CD4-positive, alpha-beta T cell treated with Interleukin-15 for 1 hour (primary cell): ENCODE measurements at places on chromosomes 1 and 21.

DNA sequence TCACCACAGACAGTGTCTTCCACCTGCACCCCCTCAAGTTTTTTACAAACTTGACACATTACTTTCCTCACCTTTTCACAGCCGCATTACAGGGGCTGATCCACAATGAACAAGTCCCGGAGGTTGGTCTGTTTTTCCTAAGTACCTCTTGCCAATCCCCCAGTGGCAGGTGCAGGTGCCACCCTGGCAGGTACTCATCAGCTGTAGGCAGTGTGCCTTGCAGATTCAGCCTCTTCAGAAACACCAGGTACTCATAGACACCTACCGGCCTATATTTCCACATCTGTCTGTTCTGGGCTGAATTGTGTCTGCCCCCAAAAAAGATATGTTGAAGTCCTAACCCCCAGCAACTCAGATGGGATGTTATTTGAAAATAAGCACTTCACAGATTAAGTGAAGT lies 81.4 kb upstream of the CNIH3 start:
- DNase-seq = no peak

- no peak for DNase-seq
These were observed 41.0 kb upstream of the HAO2 start for GRCh38 chr1:119327450-119328155.

GRCh38 chr1:37764888-37765441 lies at the start of gene EPHA10:
Gene EPHA10 (minus strand): TSS chr1:37765120. CDS start chr1:37765066, 54 bp downstream.
- DNase-seq = no peak

DNA sequence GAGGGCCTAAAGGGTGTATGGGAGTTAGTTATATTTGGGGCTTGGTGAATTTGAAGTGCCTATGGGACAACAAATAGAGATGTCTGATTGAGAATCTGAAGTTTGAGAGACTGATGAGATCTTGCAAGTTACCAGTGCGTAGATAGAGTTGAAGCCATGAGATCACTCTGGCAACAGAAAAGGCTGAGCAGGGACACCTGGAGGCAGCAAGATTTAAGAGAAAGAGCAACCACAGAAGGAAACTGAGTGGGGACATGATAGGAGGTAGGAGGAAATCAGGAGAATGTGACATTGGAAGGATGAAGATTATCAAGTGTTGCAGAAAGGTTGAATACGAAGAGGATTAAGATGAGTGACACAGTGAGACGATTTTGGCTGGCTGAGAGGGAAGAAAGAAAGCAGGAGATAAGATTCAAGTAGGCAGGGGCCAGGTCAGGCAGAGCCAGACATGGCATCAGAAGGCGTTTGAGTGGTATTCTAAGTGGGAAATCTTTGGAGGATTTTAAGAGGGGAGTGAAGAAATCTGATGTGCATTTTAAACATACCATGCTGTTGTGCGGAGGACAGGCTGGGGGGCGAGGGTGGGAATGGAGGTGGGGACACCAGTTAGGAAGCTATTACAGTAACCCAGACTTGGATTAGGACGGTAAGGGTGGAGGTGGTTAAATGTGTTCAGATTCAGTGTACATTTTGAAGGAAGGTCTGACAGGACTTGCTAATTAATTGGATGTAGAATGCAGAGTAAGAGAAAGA lies 3.0 kb upstream of the MPL start:
- no peak for DNase-seq

DNA sequence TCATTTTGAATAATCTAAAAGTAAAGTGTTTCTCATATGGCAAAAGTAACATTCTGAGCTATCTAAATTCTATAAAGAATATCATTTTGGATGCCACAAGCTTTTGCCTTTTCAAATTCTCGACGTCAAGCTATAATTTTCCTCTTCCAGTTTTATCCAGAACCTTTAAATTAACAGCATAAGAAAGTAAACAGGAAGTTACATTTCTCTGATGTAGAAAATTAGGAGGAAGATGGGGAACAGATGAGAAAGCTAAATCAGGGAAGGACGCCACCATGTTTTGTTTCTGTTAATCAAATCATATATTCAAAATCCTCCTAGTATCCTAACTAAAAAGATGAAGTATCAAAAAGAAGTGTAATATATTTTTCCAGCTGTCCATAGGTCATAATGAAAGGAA lies 8.8 kb upstream of the CAMSAP2 start:
- DNase-seq = no peak

- no peak for DNase-seq
These were observed 196.9 kb upstream of the TMEM51 start for GRCh38 chr1:14956579-14957195.

DNA sequence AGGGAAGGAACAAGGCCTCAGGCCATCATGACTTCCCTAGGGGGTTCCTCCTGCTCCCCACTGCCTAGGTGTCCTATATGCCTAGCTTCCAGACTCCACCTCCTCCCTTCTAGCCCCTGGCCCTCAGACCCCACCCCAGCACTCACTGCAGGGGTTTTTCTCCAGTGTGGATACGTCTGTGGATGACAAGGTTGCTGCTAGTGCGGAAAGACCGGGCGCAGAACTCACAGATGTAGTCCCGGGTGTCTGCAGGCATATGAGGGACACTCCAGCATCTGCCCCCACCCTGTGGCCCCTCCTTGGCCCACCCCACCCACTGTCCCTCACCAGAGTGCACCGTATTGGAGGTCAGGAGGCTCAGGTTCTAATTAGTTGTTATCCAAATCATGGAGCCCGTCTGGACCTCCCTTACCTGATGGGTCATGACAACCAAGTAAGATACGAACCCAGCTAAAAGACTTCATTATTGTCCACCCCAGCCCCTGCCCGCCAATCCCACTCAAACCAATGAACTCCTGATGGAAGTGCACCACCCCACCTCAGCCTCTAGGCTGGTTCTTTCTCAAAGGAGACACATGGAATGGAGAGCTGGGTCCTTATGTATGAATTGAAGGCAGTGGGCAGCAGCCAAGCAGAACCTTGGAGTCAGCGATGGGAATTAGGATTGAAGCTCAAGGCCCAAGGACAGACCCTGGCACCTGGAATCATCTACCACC lies 8.2 kb downstream of the ZNF692 start:
- DNase-seq = peak; percentile 9

GRCh38 chr1:115546846-115547245 lies 94.9 kb upstream of the VANGL1 start:
- no peak for DNase-seq

DNA sequence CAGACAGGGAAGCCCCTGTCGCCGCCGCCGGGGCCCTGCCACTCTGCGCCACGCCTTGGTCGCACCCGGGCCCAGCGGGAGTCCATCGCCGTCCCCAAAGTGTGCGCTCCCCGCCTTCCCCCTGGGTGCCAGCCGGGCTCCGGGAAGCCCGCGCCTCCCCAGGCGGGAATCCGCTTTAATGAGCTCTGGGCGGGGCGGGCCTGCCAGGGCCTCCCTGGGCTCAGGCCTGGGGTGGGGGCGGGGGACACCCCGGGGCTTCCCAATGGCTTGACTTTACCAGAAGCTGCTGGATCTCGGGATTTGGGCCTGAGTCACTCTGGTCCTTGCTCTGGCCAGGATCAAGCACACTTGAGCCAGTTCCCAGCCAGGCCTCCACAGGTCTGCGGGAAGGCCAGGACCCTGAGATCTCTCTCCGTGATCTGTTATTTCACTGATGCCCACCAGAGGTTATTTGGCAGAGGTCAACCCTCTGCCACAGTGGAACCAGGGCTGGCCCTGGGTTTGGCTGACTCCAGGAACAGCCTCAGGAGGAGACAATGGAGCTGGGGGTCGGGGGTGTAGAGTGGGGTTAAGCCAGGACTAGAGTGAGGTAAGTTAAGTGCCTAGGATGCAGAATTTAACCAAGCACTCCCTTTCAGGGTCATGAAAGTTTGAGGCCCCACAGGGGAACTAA lies 178.4 kb upstream of the EDN2 start:
- DNase-seq = no peak

DNA sequence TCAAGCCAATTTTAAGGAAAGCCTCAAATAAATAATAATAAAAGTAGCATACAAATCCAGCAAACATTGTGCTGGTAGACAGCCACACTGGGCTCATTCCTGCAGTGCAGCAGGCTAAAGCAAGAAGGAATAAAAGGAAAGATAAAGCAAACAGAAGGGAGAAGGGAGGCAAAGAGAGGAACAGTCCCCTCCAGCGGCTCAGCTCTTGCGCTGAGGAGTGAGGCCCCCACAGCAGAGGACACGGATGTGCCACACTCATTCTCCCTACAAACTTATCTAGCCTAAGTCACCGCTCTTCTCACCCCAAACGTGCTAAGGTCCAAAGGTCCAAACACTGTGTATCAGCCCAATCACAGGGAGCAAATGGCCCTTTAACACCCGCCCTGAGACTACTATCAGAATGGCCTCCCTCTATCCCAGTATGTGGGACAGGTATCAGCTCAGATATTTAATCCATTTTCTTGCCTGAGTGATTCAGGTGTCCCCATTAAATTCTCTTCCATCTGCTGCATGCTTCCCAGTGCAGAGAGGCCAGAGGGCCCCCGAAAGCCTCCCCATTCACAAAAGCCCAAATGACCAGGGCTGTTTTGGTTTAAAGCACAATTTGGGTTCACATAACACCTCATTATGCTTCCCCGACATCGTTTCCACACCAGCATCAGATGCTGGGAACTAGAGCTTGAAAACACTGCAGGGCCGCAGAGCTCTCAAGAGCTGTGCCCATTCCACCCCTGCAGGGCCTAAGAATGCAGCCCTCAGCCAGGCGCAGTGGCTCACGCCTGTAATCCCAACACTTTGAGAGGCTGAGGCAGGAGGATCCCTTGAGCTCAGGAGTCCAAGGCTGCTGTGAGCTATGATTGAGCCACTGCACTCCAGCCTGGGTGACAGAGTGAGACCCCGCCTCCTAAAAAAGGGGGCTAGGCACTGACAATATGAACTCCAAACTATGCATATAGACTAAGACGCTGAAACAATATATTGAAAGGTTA lies 17.8 kb downstream of the CAPZB start:
- no peak for DNase-seq

DNA sequence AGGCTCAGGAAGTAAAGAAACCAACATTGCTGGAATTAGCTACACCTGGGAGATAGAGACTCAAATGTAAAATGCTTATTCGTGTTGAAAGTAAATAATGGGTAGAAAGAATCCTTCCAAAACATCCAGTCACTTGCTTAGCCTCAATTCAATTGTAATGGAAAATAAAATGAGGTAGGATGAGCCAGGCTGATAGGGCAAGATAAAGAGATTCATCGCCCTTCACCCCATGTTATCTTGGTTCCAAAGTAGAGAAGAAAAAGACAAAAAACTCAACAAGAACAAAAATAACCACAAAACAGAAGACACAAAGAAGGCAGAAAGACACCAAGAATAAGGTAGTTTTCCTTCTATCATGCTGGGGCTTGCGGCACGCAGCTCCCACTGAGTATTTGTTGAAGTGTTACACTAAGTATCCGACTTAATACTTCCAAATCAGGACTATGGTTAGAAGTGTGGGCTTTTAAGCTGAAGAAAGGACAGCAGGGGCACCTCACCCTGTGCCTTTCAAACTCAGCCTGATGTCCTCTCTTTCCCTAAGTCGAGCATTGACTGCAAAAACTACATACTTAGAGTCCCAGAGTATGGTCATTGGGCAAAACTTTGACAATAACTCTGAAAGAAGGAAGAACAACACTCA lies 202.1 kb downstream of the VAV3 start:
- no peak for DNase-seq

DNA sequence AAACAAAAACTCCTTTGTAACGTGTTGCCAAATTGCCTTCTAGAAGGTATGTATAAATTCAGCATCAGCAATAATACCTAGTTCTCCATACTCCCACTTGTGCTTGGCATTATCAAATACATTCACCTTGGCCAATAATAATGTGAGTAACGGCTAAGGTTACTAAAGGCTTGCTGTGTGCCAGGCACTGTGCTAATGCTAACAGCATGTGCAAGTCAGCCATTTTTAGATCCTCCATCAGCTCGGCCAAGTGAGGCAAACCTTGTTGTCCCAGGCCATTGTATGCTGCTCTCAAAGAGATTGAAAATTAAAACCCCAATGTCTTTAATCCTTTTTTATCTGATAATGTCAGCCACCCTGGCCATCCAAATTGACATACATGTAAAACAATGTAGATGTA lies 48.1 kb downstream of the STYXL2 start:
- no peak for DNase-seq

DNA sequence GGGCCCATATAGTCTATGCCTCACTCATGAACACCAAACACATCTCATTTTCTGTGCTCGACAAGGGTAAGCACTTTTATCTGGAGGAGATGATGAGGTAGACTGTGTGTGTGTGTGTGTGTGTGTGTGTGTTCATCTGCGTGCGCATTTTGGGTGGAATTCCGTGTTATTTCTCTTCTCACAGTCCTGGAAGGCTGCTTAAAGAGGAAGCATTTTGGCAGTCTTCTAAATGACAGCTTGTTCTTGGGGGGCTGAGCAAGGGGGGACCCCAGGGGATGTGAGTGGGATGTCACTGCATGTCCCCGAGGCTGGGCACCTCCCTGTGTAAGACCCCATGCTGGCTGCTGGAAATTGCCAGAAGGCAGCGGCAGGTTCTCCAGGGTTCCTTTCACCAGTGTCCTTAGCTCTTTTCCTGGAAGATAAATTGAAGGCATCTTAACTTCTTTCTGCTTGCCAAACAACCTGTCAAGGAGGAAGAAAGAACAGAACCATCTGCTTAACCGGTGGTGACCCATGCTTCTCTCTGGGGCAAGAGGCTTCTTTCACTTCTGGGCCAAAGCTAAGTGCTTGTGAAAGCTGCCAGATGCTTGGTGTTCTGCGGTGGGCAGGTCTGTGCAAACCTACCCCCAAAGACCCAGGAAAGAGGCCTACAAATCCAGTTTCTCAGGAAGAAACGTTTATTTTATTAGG lies 9.9 kb upstream of the RD3 start:
- DNase-seq = no peak

GRCh38 chr1:212955098-212955497 lies 4.8 kb downstream of the VASH2 start:
- no peak for DNase-seq

GRCh38 chr1:20123722-20124455 lies 4.6 kb upstream of the PLA2G2D start:
- no peak for DNase-seq

GRCh38 chr1:11500881-11501280 lies 21.9 kb downstream of the DISP3 start:
- DNase-seq = no peak

GRCh38 chr1:43864111-43865045 lies 69.2 kb upstream of the ARTN start:
- no peak for DNase-seq

GRCh38 chr21:31260790-31261189 lies 83.3 kb downstream of the TIAM1 start:
- no peak for DNase-seq

DNA sequence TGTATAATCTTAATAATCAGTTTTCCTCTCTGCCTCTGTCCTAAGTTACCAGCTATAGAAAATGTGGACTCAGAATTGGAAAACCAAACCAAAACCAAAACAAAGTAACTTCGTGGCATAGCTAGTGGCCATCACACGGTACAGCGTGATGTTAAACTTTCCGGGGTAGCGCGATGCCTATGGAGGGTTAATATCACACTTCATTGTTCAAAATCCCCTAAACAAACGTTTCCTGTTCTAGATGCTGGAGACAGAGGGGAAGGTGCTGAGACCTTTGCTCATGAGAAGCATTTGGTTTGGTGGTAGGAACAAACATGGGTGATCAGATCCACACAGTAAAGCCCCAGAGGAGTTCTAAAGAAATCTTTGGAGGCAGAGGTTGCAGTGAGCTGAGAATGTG lies 4.9 kb downstream of the AADACL4 start:
- no peak for DNase-seq
